ENCODE measurements at places on chromosomes 13 and 19.

DNA sequence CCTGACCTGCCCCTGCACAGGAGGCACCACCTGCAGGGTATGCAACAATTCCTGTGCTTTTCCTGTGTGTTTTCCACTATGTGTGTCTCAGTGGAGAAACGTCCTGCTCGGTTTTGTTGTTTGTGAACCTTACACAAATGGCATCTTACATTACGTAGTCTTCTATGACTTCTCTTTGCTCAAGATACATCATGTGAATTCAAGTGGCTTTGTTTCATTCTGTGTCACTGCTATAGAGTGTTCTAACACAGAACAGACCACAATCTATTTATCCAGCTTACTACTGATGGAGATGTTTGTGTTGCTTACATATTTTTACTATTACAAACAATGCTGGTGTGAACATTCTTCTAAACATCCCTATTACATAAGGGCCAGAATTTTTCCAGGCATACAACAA lies 97.7 kb downstream of the ANKRD10 start:
- no peak for DNase-seq

GRCh38 chr19:53912653-53913052 lies 3.6 kb downstream of the CACNG7 start:
- no peak for DNase-seq

DNA sequence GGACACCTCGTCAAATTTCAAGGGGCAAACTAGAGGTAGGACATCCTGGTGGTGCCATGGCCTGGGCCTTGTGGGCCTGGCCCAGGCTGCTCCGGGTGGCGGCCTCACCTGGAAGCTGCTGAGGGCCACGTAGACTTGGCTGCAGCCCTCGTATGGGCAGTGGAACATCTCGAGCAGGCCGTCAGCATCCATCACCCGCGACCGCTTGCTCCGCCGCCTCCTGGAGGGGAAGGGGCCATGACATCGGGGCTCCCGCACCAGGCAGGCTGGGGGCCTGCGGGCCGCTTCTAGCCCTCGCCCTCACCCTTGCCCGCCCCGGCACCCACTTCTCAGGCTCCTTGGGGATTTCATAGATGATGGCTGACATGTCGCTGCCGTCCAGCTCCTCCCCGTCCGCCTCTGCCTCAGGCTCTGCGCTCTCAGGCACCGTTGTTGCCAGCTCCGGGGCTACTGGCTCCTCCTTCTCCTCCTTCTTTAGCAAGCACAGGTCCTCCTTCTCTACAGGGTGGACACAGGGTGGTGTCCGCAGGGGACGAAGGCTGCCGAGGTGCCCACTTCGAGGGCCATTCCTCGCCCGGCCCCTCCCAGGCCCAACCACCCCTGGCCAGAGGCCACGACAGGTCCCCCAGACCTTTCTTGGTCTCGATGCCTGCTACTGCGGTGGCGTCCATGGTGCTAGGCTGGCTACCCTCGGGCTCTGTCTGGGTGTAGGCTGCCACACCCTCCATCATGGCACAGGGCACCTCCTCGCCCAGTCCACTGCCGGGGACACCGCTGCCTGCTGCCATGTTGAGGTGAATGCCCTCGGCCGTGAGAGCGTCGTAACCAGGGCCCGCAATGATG lies 6.0 kb upstream of the ELAVL3 start:
- DNase-seq = no peak

- peak; percentile 5 for DNase-seq
Observed at GRCh38 chr13:29125191-29125933, 305.2 kb downstream of the MTUS2 start.

DNA sequence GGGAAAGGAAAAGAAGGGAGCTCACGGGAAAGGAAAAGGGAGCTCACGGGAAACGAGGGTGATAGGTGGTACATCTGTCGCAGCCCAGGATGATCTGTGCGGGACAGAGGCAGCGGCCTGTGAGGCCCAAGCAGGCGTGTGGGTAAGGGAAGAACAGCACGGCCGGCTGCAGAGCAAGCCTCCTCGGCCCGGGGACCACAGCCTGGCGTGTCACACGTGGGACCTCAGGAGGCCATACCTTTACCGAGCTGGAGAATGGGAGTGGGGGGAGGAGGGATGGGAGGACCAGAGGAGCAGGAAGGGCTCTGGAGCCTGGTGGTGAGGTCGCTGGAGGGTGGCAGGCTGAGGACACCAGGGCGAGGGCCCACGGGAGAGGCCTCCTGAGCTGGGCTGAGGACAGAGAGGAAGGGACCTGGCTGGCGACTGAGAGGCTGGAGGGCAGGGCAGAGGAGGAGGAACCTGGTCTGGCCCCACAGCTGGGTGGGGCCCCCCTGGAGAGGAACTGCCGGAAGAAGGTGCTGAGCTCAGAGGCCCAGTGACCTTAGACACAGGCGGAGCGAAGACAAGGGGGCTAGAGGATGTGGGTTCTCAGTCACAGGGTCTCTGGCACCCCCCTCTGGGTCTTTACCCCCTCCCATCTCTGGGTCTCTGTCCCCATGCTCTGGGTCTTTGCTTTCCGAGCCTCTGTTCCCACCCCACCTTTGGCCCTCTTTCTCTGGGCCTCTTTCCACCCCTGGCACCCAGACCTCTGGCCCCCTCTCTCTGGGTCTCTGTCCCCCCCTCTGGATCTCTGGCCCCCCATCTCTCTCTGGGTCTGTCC lies 2.9 kb upstream of the FTL start:
- no peak for DNase-seq

DNA sequence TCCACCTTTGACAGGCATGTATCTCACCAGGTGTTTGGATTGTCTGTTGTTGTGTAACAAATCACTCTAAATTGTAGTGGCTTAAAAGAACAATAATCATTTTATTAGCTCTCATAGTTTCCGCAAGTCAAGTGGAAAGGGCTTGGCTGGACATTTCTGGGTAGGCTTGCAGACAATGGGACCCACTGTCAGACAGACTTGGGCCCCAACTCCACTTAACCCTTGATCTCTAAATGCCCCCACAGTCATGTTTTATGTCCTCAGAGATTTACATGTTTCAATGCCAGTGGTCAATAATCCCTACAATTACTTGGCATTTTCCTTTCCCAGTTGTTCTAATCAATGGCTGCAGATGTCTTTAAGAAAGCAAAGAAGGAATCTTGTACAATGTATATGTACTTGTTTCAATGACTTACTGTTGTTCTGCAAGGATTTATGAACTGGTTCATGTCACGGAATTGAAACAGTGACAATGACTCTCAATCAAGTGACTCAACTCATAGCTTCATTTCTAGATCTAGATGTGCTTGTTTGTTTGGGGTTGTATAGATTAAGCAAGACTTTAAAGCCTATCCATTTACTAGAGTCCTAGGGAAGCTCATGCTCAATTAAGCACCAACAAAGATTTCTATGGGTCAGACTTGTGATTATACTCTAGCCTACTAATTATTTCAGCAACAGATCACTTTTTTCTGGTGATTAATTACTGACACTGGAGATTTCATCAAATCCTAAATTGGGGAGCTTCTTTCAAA lies 510.1 kb upstream of the NBEA start:
- no peak for DNase-seq

DNA sequence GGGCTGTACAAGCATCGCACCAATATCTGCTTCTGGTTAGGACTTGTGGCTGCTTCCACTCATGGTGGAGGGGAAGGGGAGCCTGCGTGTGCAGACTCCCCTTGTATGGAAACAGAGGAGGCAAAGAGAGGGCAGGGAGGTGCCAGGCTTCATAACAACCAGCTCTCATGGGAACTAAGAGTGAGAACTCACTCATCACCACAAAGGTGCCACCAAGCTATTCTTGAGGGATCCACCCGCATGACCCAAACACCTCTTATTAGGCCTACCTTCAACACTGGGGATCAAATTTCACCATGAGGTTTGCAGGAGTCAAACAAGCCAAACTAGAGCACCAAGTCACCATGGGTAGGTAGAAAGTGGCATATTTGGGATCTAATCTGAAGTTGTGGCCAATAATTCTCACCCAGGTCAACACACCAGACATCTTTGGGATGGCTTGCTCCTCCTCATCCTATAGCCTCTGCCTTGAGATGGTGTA lies 46.4 kb downstream of the RUBCNL start:
- DNase-seq = no peak

- DNase-seq = peak; percentile 54
Observed at GRCh38 chr13:30091691-30092090, 215.7 kb downstream of the KATNAL1 start.

DNA sequence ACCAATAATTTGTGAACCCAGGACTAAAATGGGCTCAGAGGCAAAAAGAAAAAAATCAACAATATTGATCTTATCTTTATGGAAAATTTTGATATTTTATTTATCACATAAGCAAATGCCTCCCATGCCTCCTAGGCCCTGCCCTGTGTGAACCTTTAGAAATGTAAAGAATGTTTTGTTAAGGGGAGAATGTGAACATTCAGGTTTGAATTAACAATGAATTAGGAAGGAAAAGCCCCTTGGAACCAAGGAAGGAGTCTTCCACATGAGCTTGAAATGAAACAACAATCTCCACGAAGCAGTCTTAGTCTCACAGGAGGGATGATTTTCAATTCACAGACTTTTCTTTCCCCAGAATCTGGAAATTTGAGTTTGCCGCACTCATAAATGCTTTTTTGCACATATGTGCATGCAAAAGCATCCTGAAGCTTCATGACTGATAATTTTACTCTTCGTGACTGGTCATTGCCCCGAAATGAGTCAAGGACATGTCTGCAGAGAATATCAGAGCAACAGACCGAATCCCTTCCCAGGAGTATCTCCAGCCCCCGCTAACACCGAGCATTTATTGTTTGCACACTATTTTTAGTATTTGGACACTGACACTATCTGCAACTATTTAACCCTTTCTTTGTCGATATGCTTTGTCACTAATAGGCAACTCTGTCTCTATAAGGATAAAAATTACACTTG lies 135.2 kb downstream of the DCT start:
- DNase-seq = no peak

DNA sequence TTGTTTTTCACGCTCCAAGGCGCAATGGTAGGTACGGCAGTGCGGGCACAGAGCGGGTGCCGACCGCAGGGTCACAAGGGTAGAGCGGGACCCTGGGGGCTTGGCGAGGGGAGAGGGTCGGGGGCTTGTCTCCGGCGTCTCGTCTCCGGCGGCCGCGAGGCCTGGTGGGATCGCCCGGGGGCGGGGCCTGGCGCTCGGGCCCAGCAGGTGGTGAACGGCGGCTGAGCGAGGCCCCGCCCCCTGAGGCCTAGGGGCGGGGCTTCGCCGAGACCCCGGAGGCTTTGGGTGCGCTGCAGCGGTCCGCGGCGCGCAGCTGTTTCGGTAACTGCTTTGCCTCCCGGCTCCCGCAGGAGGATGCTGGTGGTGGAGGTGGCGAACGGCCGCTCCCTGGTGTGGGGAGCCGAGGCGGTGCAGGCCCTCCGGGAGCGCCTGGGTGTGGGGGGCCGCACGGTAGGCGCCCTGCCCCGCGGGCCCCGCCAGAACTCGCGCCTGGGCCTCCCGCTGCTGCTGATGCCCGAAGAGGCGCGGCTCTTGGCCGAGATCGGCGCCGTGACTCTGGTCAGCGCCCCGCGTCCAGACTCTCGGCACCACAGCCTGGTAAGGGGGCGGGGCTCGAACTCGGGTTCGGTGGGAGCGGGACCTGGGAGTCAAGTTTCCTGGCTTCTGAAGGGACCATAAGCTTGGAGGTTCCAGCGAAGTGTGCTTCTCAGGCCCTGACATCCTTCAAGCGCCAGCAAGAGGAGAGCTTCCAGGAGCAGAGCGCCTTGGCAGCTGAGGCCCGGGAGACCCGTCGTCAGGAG lies at the start of gene TSEN34:
Gene TSEN34 (plus strand): TSS at position 298 of the 800 bp plus-strand sequence. CDS start 57 bp downstream, at position 355.
- DNase-seq = peak; percentile 70

DNA sequence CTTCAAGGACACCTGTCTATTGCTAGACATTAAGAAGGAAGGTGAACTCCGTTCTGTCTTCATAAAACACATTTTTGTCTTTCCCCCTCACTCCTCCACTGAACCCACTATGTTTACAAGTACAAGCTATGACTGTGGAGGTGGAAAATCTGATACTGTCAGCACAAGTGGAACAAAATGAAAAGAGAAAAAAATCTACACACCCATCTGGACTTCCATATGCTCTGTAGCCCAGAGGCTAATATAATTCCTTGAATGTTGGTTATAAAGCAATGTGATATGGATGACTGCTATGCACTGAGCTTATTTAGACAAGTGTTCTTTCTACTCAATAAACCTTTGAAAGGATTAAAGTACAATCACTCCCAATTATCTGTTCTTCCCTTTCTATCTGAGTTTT lies 713.5 kb downstream of the DIAPH3 start:
- DNase-seq = no peak

DNA sequence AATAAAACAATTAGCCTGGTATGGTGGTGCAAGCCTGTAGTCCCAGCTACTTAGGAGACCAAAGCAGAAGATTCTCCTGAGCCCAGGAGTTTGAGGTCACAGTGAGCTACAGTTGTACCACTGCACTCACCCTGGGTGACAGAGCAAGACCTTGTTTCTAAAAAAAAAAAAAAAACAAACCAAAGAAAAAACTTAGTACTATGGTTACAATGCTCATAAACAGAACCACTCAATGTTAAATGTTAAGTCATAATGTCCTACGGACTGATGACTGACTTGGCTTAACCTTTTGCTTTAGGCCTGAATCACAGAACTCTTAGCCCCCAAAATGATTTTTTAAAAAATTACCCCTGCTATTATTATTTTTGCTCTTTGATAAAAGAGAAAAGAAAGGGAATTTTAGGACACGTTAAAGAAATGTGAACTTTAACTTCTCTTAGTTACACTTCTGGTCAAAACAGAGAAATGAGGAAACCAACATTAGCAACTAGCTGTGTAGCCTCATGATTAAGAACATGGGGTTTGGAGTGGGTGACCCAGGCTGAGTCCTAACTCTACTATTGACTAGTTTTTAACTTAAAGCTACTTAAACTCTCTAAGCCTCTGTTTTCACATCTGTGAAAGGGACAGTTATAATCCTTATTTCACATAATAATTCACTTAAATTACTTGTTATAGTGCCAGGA lies 13.7 kb upstream of the ELF1 start:
- DNase-seq = no peak

DNA sequence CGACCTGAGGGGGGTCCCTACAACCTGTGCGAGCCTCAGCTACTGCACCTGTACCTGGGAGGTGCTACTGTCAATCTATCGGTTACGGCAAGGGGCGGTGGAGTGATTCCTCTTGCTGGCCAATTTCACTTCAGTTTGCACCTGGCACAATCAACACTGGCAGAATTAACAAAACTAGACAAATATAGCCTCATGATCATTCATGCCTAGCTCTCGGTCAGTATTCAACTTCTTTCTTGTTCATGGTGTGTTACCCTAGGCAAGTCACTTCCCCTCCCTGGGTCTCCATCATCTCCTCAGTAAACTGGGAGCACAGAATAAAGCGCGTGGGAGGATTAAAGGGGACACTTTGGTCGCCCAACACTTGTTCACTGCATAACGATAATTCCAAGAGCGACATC lies 618 bp downstream of the HAUS8 start:
- no peak for DNase-seq

GRCh38 chr13:48938308-48938943 lies 37.3 kb upstream of the FNDC3A start:
- no peak for DNase-seq

DNA sequence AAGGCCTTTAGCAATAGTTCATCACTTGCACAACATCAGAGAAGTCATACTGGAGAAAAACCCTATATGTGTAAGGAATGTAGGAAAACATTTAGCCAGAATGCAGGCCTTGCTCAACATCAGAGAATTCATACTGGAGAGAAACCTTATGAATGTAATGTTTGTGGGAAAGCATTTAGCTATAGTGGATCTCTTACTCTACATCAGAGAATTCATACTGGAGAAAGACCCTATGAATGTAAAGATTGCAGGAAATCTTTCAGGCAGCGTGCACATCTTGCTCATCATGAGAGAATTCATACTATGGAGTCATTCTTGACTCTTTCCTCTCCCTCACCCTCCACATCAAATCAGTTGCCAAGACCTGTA lies 19.8 kb downstream of the ZNF583 start:
- no peak for DNase-seq
